Posterior cingulate gyrus (tissue), 11 donors: ENCODE measurements at places on chromosomes 1 and 21.

- DNase-seq = no peak
Observed at GRCh38 chr1:18540136-18540765, 59.5 kb downstream of the KLHDC7A start.

DNA sequence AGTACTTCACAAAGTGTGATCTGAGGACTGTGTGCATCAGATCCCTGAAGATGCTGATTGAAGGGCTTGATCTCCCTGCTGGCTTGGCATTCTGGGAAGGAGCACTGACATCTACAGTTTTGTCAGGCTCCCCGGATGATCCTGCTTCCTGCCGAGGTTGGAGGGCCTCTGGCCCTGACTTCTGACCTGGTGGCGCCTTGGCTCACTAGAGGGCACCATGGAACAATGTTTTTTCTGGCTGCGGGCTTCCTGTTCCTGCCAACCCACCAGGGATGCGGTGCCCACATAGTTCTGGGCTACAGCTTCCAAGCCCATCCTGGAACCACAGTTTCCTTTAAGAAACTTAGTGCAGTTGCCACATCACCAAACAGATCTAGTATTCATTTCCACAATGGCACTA is 38.8 kb upstream of the RASAL2 start:
- peak; percentile 89 for DNase-seq

DNA sequence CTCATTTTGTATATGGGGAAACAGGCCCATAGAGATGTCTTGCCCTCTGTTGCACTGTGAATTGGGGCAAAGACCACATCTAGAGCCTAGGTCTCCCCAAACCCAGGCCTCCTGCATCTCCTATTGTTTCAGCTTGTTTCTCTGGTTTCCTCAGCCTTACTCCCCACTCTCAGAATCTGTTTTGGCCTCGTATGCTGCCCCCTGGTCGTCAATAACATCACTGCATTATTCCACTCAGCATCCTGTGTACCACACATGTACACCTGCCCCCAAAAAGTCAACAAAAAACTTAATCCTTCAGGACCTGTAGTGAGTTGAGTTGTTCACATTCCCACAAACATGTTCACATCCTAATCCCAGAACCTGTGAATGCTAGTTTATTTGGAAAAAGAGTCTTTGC is 184.8 kb downstream of the BRINP2 start:
- DNase-seq = peak; percentile 55

- no peak for DNase-seq
Observed at GRCh38 chr21:25790122-25790877, 55.5 kb downstream of the GABPA start.

DNA sequence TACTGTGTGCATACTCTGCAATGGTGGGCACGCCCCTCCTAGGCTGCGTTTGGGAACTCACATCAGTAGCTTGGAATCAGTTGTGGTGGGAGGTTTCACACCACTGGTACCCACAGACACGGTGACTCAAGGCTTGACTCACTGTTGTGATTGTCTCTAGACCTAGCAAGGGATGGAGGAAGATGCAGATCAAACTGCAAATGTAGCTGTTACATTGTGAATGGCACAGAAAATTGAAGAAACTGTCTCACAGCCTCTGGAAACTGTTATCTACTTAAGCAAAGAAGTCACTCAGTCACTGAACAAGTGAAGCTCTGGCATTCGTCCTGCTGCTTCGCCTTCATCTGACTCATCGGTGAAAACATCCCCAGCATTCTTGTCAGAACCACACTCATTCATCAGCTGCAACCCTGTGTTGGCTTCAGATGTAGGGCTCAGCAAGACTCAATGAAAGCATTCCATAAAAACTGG is 59.5 kb downstream of the POFUT2 start:
- DNase-seq = no peak

DNA sequence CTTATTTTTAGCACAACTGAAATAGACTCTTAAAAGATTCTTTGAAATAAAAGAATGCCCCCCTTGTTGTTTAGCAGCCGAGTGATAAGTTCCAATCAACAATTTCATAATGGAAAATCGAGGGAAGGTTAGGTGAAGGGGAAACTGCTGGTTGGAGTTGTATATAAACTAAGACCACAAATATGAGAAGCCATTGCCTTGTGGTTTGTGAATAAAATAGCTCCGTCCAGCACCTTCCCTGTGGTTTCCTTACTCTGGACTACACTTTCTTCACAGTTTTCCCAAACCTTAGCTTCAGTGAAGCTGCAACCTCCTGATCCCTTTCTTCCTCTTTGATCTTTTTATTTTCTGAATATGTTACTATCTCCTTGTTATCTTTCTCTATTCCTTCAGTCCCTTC is 6.7 kb upstream of the RAB3GAP2 start:
- DNase-seq = no peak

DNA sequence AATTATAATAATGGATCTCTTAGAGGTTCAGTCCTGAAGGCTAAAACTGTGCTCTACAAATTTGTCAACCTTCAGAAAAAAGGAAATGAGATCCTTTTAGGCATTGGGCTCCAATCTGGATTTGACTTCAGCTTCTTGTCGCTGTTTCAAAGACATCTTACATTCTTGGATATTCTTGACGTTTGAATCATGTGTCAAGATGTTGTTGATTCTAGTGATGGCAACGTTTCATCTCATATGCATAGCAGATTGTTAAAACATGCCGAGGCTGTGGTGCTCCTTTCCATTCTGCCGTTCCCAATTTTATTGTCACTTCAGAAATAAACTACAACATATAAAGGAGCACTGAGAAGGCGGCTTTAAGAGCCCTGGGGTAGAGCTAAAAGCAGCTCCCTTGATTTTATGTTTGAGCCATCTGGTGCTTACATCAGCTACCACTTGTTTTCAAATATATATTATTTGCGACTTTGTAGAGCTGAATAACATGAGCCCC is 467.6 kb upstream of the ZRANB2 start:
- no peak for DNase-seq

DNA sequence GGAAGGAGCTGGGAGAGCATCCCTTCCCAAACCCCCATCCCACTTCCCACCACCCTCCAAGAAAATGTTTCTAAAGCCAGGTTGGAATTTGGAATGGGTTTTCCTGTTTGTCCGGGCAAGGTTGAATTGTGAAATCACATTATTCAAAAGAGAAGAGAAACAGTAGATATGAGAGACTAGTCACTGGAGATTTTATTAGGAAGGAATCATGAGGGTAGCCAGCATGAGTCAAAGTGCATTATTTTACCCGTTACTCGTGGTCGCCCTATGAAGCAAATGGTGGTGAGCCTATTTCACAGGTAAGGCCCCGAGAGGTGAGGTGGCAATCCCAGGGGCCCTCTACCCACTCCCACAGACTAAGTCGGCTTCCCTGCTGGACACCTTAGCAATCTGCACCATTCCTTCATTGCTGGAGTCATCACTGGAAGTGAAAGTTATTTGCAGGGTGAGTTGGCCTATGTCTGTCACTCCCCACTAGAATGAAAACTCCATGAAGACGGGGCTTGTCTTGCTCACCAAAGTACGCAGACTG is 52.8 kb downstream of the TOMM20 start:
- no peak for DNase-seq

- no peak for DNase-seq
Observed at GRCh38 chr1:10475510-10475909, 760 bp downstream of the PEX14 start.

DNA sequence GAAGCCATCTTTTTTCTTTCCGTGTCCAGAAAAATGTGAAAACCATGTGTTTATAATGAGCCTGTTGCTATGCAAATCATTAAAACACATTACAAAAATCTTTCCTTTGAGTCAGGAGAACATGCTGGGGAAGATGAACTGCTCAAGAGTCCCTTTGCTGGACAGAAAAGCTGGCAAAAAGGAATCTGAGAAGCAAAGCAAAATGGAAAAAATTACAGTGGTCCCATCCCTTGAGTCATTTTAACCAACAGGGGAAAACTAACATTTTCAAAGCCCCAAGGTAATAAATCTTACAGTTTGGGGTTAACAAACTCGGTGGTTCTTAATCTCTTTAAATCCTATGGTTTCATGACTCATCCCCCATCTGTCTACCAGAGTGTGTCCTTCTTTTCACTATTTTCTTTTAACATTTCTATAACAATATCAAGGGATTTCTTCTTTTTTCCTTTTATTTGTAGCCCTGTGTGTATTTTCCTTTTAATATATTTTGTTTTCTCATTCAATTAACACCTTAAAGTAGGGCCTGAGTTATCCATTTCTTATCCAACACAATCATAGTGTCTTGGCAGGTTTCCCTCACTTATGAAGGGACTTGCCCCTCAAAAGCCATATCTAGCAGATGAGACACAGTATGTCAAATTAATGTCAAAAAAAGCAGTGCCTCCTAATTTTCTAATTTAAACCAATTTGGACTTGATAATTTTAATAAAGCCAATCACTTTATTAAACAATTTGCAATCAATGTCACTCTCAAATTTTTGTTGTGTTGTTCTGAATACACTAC is 105.4 kb downstream of the PTPN14 start:
- DNase-seq = no peak

DNA sequence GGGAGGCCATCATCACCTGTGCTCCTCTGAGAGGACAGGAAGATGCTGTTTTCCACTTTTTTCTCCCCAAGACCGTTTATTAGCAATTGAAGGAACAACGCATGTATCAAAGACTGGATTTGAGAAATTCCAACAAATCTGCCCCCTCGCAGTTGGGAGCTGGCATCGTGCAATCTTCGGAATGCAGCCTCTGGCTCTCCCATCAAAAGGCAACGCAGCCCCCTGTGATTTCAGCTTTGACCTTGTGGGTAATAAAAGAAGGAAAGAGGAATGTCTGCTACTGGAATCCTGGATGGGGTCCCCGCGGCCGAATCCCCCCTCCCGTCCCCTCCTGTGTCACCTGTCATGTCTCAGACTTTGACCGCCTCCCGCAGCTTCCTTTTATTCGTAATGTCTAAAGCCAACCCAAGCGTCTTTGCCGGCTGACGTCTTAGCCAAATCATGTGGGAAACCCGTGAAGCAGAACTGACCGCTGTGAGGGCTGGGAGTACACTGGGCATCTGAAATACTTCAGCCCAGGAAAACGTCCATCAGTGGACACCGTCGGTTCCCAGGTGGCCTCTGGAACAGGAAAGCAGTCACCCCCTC is 101.5 kb downstream of the WDR4 start:
- peak; percentile 25 for DNase-seq

GRCh38 chr1:55650444-55650843 is 435.3 kb upstream of the USP24 start:
- DNase-seq = no peak

DNA sequence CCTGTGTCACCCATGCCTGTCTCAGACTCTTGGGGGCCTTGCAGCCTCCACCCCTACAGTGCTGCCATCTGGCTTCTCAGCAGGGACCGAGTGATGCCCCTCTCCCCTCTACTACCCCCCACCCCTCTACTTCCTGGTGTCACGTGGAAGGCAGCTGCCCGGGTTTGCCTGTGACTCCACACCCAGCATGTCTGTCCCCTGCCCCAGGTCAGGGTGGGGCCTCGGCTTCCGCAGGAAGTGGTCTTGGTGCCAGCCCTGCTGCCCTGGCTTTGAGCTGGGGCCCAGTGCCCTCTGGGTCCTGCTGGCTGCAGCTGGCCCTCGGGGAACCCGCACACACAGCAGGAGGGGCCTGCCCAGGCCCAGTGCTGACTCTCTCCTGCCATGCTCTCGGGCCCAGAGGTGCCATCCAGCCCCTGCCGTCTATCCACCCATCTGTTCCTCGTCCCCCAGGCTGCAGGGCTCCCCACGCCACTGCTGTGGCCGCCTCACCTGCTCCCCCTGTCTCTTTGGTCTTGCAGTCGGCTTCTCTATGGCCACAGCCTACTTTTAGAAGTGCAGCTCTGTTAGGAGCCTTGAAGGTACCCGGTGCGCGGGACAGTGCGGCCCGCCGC is 24.0 kb downstream of the PLCH2 start:
- no peak for DNase-seq

DNA sequence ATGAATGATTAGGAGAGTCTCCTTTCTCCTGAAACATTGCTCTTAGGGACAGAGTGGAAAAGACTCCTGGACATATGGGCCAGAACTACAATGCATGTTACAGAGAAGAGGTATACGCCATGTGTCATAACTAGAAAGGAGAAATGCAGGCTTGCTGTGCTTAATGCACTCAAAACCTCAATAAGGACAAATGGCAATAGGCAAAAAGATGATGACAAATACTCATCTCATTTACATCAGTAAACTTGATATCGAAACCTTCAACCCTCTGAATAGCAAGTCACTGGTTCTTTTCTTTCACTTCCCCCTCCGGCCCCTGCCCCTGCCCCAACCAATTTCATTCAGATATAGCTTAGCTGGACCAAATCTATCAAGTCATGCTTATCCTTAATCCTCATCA is 1.9 kb upstream of the GPR88 start:
- DNase-seq = no peak

DNA sequence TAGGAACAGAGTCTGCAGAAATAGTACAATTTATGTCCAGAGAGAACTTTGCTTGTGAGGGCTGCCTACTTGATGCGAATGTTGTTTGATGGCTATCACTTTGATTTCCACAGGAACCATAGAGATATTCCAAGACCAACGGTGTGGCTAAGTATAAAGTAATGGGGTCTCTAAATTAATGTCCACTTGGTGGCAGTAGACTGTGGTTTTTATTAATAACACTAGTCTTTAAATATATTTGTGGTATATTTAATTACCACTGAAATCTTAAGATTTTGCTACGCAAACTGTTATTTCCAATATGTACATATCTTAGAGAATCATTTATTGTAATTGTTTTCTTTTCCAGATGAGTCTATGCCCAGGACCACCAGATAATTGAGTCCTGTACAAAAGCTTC is 647.9 kb downstream of the PLA2G4A start:
- DNase-seq = no peak

GRCh38 chr1:112040891-112041740 is 51.6 kb upstream of the KCND3 start:
- no peak for DNase-seq
